Cortex of kidney (tissue), 1 donor: ENCODE measurements at places on chromosomes 3 and 15.

GRCh38 chr3:105162448-105162847, 204.3 kb upstream of the ALCAM start:
- DNase-seq: no peak

GRCh38 chr3:174111776-174112175, 714.2 kb downstream of the NLGN1 start:
- no peak for DNase-seq

DNA sequence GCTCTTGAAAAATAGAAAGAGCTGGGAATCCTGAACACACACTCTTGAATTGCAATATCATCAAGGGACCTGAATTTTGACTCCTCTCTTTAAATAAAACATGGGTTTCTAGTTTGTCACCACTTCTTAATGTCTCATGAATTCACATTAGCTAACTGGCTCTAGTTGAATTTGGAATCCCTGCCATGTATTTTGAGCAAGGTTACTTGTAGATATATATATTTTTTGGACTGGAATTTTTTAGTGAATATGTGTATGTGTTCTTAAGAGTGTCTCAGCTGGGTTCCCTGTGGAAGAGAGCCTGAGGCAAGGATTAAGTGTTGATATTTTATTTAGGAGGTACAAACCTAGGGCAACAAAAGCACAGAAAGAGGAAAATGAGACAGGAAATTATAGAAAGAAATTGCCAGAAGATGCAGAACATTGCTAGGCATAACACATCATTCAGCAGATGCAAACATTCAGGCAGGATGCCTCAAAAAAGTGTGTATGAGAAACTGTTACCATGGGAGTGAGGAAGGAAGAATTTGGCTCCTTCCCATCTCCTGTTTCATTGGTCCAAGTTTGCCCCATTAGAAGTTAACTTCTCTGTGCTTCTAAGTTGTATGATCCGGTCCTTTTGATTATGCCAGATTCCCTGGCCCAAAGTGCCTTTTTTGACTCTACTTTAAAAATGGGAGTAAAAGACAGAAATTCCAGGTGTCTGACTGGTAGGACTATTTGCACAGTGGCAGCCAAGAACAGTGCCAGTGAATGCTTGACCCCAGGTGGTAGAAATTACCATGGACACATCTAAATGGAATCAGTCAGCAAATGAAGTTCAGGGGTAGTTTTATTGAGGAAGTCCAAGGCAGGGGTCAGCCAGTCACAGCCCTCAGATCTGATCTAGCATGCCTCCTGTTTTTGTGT, 253.7 kb upstream of the TGFBR2 start:
- DNase-seq: no peak

- DNase-seq: no peak
Observed at GRCh38 chr3:135558150-135558783, 407.3 kb upstream of the PPP2R3A start.

DNA sequence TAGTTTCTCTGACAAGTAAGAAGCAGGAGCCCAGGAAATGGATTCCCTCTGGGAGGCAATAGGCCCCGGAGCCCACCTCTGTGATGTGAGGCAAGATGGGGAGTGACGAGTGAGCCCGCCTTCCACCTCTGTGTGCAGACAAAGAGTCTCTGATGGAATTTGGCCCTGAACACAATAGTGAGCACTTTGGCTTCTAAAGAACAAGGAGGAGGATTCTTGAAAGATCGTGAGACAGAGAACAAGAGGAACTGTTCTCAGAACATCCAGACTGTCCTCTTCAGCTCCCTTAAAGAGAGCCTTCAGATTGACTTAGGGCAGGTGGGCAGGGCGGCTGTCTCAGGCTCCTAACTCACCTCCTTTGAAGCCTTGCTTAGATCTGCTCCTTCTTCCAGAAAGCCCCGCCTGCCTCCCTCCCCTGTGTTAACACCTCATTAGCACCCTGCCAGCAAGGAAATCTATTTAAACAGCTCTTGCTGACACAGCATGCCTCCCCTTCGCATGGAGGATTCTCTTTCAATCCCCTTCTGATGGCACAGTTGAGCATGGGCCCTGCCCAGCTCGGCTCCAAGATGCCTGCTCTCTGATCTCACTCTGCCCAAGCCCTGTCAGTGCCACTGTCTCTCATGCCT, 430.3 kb downstream of the NTRK3 start:
- no peak for DNase-seq

- no peak for DNase-seq
Observed at GRCh38 chr3:185470323-185470722, 28.5 kb downstream of the TMEM41A start.

- no peak for DNase-seq
Observed at GRCh38 chr15:96307856-96308394, 22.6 kb upstream of the NR2F2 start.
